Putamen (tissue), 1 donor: ENCODE measurements at places on chromosomes 7 and 10.

DNA sequence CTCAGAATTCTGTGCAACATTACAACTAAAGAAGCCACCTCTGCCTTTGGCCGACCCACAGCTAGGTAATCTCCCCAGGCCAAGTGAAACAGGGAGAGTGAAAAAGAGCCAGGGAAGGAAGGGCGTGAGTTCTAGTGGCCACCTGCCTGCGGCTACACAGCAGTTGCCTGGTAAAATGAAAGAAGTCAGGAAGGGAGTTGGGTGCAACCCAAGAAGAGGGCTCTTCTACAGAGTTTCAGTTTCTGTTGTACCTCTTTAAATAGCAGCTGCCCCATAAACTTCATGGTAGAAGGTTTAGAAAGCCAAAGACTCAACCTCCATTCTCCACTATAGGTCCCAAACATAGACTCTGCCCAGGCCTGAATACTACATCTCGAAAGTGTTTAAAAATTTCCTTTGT is 76.2 kb upstream of the TMEM168 start:
- no peak for DNase-seq

DNA sequence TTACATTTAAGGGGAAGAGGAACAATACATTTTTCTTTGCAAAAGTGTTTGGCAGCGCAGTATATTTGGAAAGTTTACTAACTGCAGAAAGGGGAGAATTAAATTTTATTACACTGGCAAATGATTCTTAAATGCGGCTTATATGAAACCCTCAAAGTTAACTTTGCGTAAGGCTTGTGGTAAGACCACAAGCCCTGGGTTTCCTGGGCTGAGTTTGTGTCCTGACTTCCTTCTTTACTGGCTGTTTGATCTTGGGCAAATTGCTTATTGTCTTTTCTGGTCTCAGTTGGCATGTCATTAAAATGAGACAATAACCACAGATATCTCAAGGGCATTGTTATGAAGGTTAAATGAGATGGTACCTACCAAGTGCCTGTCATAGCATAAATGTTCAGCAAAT is 106.8 kb downstream of the GLRX3 start:
- no peak for DNase-seq

- no peak for DNase-seq
These were observed 96.3 kb downstream of the COL13A1 start for GRCh38 chr10:69897999-69898398.

- DNase-seq: no peak
These were observed 345.7 kb downstream of the THSD7A start for GRCh38 chr7:11486271-11486670.

GRCh38 chr7:5827755-5828154 is 46.3 kb upstream of the RNF216 start:
- DNase-seq: no peak

- DNase-seq: no peak
These were observed 7.7 kb downstream of the PNLIP start for GRCh38 chr10:116553378-116553980.

- no peak for DNase-seq
These were observed 92.0 kb downstream of the PHYHIPL start for GRCh38 chr10:59268460-59268859.

DNA sequence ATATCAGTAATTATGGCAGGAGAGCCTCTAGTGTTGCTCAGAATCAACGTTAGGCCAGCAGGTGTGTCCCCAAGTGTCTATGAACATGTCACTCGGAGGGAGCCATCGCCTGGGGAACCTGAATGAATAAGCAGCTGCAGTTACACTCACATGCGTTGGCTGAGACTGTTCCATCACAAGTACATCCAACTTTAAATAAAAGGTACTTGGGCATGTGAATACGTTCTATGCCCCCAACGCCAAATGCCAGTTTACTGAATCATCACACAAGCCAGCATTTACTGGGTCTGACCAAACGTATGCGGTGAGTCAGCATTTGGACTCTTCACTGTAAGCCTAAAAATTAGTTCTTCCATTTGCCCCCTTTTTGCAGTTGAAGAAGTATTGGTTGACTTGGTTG is 207.6 kb upstream of the PLXNA4 start:
- no peak for DNase-seq

DNA sequence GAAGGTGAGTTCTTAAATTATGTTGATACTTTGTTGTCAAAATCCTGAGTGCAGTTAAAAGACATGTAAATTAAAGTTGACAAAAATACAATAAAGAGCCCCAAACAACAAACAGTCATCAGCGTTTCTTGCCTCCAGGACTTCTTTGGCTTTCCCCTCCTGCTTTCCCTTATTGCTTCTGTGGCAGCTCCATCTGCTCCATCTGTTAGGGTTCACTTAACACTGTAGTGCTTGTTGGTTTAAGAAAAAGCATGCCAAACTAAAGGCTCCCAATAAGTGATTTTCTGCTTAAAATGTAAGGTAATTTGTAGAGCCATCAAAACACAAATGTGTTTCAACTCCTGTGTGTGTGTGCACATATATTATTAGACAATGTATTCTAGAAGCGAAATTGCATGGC is 254.3 kb upstream of the GNAI1 start:
- DNase-seq: no peak

- DNase-seq: no peak
These were observed 53.3 kb upstream of the SLF2 start for GRCh38 chr10:100859484-100859763.
